CD14-positive monocyte (primary cell): ENCODE measurements at places on chromosomes 1 and 21.

DNA sequence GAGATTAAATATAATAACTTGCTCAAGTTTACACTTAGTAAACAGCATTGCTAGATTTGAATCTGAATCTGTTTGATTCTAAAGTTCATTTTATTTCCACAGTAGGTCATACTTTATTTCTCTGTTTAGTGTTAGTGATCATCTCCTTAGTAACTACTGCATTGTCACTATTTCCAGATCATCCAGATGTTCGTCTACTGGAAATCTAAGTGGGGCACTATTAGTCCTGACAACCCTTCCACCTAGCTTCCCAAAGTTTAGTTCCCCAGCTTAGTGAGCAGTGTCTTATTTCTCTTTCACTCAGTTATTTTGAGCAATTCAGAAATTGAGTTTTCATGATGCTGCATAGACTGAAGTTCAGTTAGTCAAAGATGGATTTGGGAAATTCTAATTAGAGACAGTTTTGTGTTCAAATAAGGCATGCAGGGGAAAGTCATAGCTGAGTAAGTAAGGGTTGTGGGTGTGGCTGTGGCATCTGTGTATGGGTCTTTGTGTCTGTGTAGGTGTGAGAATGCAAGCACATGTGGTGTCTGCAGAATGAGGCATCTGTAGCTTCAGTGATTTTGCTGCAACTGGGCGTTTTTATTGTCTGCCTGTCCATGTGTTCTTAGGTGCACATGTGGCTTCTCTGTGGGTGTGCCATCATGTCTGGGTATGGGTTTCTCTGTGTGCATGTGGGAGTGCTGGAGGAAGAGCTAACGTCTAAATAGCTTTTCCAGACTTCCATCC is 107.3 kb downstream of the NTMT2 start:
- no peak for DNase-seq

DNA sequence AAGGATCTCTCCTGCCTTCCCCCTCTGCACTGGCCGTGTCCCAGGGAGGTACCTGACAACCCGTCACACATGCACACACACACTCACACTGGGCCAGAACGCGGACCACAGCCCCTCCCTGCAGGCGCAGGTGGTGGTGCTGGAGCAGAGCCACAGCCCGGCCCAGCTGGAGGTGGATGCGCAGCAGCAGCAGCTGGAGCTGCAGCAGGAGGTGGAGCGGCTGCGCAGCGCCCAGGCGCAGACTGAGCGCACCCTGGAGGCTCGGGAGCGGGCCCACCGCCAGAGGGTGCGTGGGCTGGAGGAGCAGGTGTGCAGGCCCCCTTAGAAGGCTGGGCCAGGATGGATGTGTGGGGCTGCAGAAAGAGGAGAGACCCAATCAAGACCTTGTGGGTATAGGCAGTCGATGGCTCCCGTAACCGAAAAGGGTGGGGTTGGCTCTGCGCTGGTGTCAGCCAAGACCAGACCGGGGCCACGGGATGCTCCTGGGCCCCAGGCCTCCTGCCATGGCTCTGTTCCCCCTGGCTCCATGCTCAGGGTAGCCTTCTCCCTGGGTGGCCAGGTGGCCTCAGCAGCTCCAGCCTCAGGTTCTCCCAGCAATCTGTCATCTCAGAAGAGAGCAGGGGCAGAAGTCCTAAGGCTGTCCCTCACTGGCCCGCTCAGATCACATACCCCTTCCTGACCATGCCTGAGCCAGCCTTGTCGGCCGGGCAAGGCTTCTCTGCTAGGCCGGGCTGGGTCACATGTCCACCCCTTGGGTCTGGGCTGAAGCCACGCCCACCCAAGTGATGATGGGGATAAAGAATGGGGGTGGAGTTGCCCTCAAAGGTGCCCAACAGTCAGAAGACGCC is 8.9 kb downstream of the MFAP2 start:
- no peak for DNase-seq

- no peak for DNase-seq
These were observed 21.2 kb downstream of the NFASC start for GRCh38 chr1:204891860-204892259.

- DNase-seq = no peak
These were observed 12.7 kb downstream of the CSF1 start for GRCh38 chr1:109923131-109923945.
